Smooth muscle cell of the pulmonary artery (primary cell): ENCODE measurements at places on chromosomes 2 and 18. TPM values are rescaled to one million over a fixed set of nuclear protein-coding genes. Genes with fewer than 3 reads are reported as not detected.

ELMOD3 gene
- total RNA-seq, result 19.5 and 20.2 TPM in 2 replicates

ARHGAP28 gene
- 0.03 and 7.2 TPM in 2 replicates for total RNA-seq

DIPK1C gene
- not detected in 2 replicates for total RNA-seq

DSG4 gene
- not detected in 2 replicates for total RNA-seq

PLB1 gene
- 0.46 and 1.3 TPM in 2 replicates for total RNA-seq

TTR gene
- not detected in 2 replicates for total RNA-seq

TACR1 gene
- total RNA-seq, result 0.26 and 0.73 TPM in 2 replicates

ACTR3 gene
- total RNA-seq, result 234 and 269 TPM in 2 replicates

ZDBF2 gene
- 16.7 and 17.0 TPM in 2 replicates for total RNA-seq

MC5R gene
- total RNA-seq, result not detected in 2 replicates

MGAT5 gene
- total RNA-seq, result 110 and 113 TPM in 2 replicates

TMEM169 gene
- 0.26 and 0.83 TPM in 2 replicates for total RNA-seq

CCDC148 gene
- 0.43 and 1.1 TPM in 2 replicates for total RNA-seq

ABCB11 gene
- under 0.01 and 0.13 TPM in 2 replicates for total RNA-seq

CABLES1 gene
- total RNA-seq, result 14.1 and 18.4 TPM in 2 replicates

C2orf72 gene
- 3.3 and 6.3 TPM in 2 replicates for total RNA-seq

MOGAT1 gene
- total RNA-seq, result not detected in 2 replicates

ASB18 gene
- not detected in 2 replicates for total RNA-seq

POMC gene
- total RNA-seq, result 1.2 and 2.0 TPM in 2 replicates

MTA3 gene
- 21.7 and 23.7 TPM in 2 replicates for total RNA-seq

MYO3B gene
- total RNA-seq, result 0.10 and 0.13 TPM in 2 replicates

ALLC gene
- total RNA-seq, result not detected in 2 replicates

CMPK2 gene
- total RNA-seq, result 0.36 and 0.46 TPM in 2 replicates

NEU2 gene
- total RNA-seq, result not detected in 2 replicates

CD8B2 gene
- total RNA-seq, result not detected in 2 replicates

SLC16A14 gene
- total RNA-seq, result 1.1 and 1.8 TPM in 2 replicates

CCL20 gene
- total RNA-seq, result 0.13 TPM in 1 of 2 replicates, not detected in the other

MYO7B gene
- total RNA-seq, result 0.10 and 0.13 TPM in 2 replicates

SPATA3 gene
- not detected in 2 replicates for total RNA-seq

MTCL1 gene
- total RNA-seq, result 22.6 and 86.5 TPM in 2 replicates

SERPINB10 gene
- total RNA-seq, result not detected in 2 replicates

KCNG2 gene
- total RNA-seq, result not detected in 2 replicates

DPP10 gene
- not detected in 2 replicates for total RNA-seq

ERFE gene
- total RNA-seq, result 0.56 and 4.8 TPM in 2 replicates

SERPINB3 gene
- total RNA-seq, result 0.07 TPM in 1 of 2 replicates, not detected in the other

DLX2 gene
- total RNA-seq, result 0.33 and 3.9 TPM in 2 replicates

TMEM163 gene
- 0.13 and 0.76 TPM in 2 replicates for total RNA-seq

HOXD4 gene
- 0.46 and 4.6 TPM in 2 replicates for total RNA-seq

APOB gene
- under 0.01 TPM in 1 of 2 replicates, not detected in the other for total RNA-seq

THSD7B gene
- total RNA-seq, result 0.03 and 1.4 TPM in 2 replicates
